Fibroblast of skin of right quadriceps (primary cell): ENCODE measurements at places on chromosomes 13 and 19.

- peak; percentile 42 for DNase-seq
Measured at GRCh38 chr13:46492946-46493345, 60.0 kb upstream of the LRCH1 start.

DNA sequence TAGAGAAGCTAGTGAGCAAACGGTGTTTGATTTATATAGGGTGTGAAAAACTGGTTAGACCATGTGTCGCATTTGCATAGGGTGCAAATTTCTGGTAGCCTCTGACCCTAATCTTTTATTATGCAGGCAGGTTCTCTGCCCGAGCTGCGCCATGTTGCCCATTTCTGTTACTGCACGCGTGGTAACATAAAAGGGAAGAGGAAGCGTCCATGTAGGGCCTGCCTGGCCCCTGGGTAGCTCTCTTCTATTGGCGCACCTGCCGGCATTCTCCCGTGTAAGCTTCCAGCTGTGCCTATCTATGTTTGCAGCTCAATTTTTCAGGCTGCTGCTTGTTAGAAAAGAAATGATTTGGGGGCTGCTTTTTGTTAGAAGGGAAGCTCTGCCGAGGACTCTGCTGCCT, 14.0 kb upstream of the CD70 start:
- DNase-seq: no peak

DNA sequence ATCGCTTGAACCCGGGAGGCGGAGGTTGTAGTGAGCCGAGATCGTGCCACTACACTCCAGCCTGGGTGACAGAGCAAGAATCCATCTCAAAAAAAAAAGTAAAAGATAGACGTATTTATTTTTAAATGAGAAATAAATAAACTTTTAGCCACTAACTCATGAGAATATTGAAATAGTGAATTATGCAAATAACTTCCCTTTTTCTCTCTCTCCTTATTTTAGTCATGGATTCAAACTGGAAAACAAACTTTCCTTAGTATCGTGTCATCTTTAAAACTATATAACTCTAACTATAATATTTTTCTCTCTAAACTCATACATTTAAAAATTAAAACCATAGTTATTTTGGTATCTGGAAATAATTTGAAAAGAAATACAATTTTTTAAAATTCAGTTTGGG, 96.1 kb downstream of the FRY start:
- no peak for DNase-seq

GRCh38 chr13:37113534-37113933, 8.1 kb upstream of the CSNK1A1L start:
- DNase-seq: no peak

DNA sequence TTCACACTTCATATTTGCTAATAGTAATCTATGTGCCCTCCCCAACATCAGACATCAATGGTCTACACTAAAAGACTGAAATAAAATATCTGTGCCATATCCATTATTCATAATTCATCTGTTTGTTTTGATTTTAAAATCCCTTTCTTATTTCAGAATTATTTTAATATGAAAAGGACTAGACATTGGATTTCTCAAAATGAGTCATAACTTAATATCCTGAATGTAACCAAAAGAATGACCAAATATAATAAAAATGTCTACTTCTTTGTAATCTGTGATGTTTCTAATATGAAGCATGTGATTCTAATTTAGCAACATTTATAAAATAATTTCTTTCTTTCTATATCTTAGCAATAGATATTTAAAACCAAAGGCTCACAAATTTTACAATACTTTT, 64.9 kb downstream of the MZT1 start:
- no peak for DNase-seq

DNA sequence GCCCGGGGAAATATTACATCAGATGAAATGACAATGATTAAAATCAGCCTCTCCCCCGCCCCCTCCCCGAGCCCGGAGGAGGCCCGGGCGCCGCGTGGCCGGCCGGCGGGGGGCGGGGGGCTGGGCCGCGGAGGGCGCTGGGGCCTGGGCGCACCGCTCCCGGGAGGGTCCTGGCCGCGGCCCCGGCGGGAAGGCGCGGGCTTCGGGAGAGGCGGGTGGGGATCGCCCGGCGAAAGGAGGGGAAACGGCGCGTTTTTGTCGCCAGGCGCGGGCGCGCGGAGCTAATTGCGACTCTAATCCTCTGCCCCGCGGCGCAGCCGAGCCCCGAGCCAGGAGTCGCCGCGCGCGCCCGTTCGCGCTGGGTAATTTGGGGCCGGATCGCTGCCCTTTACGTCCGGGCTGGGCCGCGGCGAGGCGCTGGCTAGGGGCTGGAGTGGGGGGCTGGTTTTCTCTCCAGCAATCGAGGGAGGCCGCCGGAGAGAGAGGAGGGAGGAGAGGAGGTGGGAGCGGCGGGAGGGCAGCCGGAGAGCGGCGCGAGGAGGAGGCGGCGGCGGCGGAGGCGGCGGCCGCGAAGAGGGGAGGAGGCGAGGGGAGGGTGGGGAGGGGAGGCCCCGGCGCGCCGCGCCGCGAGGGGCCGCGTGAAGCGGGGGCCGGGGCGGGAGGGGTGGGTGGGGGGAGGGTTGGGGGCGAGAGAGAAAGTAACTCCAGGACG, at the start of gene KCTD15:
TSS of gene KCTD15 (plus strand) at position 707 of the 712 bp plus-strand sequence. CDS start 3,585 bp downstream, outside the sequence.
- peak; percentile 71 for DNase-seq

DNA sequence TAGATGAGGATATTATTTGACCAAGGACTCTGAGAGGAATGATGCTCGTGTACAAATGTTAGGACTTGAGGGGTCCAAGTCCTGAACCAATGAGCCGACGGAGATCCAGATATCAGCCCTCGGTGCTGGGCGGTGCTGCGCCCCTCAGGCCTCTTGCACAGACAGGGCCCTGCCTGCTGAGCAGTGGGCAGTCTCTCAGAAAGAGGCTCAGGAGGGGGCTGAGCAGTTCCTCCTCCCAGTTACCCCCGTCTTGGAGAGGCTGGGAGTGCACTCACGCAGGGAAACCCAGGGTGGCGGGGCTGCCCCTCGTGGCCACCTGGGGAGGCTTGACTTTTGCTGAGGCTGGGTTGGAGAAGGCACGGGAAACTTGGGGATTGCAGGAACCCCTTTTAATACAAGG, 18.4 kb downstream of the TEX29 start:
- DNase-seq: no peak

DNA sequence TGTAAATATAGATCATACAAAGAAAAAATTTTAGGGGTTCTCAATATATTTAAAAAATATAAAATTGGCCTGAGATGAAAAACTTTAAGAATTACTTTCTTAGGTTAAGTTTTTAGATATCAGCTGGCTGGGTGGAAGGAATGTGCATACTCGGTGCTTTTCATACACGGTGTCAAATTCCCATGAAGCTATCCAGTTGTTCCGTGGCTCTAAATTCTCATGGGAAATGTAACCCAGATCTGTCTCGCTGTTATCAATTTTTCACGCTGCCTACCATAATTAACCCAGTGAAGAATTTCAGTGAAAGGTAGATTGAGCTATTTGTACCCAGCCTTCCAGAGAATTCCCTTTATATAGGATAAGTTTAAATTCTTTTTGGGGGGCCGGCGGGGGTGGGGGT, 11.6 kb upstream of the ZNF835 start:
- DNase-seq: no peak

DNA sequence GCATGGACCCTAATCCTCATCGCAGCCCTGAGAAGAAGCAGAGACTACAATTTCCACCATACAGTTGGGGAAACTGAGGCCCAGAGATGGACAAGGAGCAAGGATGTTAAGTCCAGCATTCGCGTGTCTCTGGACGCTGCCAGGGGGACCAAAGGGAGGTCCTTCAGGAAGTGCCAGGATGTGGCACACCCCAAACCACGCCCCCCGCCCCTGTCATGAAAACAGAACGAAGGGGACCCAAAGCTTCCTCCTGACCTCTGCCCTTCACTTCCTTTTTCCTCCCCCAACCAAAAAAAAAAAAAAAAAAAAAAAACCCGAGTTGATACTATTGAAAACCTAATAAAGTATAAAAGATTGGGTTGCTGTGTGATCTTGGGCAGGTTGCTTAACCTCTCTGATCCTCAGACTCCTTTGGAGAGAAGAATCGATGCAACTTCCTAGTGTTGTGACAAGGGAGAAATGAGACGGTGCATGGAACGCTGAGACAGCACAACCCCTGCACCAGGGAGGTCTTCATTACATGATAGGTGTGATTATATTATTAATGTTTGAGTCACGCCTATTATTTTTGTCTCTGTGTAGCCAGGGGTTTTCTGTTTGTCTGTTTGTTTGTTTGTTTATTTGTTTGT, 2.7 kb upstream of the ZBTB7A start:
- DNase-seq: no peak

- DNase-seq: no peak
Measured at GRCh38 chr13:109547942-109548341, 238.4 kb downstream of the IRS2 start.

- DNase-seq: peak; percentile 74
Measured at GRCh38 chr13:109784590-109785140, 1.7 kb downstream of the IRS2 start.

DNA sequence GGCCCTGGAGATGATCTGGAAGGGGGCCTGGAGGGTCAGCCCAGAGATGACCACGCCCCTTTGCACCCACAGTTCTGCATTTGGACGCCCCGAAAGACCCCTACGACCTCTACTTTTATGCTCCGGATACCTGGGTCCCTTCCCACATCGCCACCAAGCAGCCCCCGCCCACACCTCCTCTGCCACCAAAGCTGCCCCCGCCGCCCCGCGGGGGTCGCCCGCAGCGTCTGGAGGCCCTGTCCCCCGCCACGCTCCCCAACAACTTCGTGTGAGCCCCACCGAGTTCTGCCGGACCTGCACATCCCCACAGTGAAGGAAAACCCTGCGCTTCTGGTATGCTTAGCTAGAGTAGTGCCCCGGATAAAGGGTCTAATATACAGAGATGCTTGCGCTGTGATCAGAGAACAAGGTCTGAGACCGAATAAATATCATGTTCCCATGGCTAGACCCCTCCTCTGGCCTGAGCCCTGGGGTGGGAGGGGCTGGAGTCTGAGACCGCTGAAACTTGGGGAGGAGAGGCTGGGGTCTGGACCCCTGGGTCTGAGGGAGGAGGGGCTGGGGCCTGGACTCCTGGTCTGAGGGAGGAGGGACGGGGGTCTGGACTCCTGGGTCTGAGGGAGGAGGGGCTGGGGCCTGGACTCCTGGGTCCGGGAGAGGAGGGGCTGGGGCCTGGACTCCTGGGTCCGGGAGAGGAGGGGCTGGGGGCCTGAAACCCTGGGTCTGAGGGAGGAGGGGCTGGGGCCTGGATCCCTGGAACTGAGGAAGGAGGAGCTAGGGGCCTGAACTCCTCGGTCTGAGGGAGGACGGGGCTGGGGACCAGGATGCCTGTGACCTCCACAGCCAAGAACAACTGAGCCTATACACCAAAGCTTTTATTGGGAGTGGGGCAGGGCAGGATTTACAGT, 3.6 kb downstream of the GFY start:
- DNase-seq: no peak

- DNase-seq: no peak
Measured at GRCh38 chr13:40096357-40096901, 441.0 kb downstream of the COG6 start.

- DNase-seq: no peak
Measured at GRCh38 chr19:3632739-3633558, 6.4 kb upstream of the CACTIN start.

- DNase-seq: peak; percentile 67
Measured at GRCh38 chr13:96011291-96011872, 41.8 kb downstream of the UGGT2 start.

DNA sequence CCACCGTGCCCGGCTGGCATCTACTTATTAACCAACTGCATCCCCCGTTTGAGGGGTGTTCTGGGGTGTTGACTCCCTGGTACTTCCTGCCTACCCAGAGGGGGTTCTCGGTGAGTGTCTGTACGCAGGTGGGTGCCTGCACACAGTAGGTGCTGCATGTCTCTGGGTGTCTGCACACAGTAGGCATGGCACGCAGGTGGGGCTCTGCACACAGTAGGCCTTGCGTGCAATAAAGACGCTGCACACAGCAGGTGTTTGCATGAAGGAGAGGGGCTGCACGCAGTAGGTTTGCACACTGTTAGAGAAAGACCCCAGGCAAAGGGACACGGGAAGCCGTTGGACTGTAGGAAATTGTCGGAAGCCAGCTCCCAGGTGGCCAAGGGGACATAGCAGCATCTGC, 11.2 kb downstream of the GADD45B start:
- no peak for DNase-seq

DNA sequence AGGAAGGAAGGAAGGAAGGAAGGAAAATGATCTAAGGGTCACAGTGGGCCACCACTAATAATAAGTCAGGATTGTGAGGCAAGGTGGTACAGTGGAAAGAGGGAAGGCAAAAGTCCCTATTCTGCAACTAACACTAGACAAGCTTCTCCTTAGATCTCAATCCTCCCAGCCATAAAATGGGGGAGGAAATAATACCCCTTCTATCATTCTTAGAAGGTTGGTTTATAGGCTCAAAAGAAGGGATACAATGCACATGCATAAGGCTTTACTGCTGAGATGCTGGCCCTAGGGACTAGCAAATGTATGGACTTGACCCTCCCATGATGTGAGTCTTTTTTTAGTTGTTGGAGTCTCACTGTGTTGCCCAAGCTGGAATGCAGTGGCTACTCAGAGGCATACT, 167.7 kb upstream of the ZNF507 start:
- DNase-seq: no peak

DNA sequence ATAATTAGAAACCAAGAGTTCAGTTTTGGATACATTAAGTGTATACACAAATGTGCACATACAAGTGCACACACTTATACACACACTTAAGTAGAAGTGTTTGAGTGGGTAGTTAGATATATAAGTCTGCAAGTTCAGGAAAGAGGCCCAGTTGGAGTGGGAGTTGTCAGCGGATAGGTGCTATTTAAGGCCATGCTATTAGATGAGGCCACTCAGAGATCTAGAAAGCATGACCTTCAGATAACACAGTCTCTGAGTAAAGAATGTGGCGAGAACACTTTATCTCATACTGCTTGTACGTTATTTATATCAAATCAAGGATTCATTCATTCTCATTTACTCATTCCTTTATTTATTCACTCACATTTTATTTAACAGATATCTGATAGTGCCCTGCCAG, 206.2 kb downstream of the POSTN start:
- DNase-seq: no peak

- DNase-seq: no peak
Measured at GRCh38 chr13:73248154-73248553, 189.3 kb downstream of the KLF5 start.

DNA sequence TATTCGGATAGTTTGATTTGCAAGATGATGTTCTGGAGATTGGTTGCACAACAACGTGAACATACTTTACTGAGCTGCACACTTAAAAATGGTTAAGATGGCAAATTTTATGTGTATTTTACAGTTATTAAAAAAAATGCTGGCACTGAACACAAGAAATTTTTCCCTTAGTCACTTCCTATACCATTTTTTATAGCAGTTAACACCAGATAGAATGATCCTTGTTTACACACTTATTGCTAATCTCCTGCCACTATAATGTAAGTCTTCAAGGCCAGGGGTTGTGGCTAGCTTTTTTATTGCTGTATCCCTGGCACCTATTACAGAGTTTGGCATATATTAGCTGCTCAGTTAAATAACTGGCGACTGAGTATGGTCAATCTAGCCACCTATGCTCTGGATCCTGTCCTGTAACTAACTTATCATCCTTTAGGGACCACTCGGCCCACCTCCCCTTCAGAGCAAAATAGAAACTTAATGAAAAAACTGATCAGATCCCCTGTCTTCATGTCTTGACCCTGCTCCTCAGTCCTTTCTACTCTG, 2.0 kb upstream of the EBPL start:
- peak; percentile 67 for DNase-seq

- DNase-seq: no peak
Measured at GRCh38 chr13:46605825-46606554, 53.0 kb downstream of the LRCH1 start.
